ENCODE measurements at places on chromosomes 1 and 21.

DNA sequence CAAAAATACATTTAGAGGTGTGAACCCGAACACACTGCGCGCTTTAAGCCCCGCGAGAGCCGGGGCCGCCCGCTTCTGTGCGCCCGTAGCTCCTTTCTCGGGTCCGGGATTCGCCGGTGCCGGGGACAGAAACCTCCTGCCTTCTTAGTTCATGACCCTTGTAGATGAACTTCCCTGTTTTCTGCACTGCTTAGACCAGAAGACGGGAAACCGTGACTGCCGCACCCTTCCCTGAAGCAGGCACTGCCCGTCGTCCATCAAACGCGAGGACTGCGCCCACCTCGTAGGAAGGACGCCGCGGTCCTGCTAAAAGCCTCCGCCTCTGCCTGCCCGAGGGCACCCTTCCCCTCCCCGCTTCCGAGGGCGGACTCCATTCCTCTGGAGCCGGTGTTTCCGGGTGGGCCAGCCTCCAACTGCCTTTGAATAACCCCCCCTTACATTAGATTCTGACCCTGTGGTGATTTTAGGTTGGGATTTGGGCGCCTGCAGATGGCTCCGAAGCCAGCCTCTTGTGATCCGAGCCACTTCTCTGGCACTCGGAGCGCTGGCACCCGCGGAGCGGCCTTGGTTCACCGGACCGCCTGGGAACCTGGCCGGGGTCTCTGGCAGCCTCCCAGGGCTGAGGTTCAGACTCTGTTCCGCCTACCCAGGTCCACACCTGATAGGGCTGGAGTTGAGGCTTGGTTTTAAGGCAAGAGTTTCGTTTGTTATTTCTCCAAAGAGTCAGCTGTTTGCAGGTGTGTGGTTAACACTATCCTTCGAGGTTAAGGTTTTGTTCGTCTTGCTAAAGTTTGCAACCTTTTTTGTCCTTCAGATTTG lies 1.2 kb upstream of the PTTG1IP start:
- no peak for DNase-seq

DNA sequence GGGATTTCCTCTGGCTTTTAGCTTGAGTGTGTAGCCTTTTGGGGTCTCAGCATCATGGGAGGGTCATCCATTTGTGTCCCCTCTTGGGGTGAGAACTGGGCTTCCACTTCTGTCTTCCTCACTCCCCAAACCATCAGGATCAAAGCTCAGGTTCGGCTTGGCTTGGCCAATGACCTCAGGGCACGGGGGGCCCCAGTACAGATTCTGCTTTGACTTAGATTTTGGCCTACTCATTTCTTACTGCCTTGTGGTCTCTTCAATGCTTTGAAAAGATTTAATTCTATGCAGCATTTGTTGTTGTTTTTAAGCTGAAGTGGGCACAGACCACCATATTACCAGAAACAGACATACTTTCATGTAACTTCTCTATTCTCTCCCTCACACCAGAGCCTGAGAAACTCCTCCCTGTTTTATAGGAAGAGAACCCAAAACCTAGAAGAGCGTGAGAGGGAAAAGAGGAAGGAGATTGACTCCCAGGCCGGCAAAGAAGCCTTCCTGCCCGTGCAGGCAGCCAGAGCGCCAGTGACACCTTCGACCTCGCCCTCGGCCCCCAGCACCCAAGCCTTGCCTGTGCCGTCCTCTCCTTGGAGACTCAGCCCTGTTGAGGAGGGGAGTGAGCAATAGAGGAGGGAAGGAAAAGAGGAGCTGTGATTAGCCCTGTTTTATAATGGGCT lies 1.9 kb upstream of the S100A3 start:
- no peak for DNase-seq

- DNase-seq = no peak
Measured at GRCh38 chr1:45429561-45430159, 61.3 kb downstream of the TESK2 start.

DNA sequence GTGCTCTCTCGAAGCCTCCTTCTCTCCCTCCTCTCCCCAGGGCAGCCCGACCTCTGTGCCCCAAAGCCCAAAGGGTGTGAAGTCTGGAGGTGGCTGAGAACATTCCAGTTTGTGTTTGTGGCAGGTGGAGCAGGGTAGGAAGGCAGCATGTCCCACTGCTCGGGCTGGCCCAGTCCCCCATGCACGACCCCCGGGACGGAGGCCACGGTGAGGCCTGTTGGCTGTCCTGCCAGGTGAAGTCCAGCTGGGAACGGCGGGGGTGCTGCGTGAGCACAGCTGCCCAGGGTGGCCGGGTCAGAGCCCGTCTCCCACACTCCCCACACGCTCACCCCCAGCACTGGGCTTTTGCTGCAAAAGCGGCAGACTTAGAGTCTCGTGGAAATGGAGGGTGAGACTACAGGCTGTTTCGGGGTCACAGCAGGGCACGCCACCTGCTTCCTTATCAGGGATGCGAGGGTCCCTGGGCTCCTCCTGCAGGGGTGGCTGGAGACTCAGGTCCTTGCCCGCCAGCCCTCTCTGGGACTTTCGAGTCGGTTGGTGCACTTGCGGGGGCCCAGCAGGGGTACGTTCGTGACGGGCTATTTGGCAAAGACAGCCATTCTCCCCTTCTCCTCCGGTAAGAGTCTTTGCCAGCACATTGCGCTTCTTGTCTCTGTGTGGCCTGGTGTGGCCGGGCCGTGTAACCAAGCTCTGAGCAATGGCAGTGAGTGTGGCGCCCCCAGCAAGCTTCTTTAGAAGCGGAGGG lies 40.3 kb downstream of the MORN1 start:
- DNase-seq = no peak

- DNase-seq = no peak
Measured at GRCh38 chr1:206821493-206821892, 43.9 kb upstream of the IL20 start.

All from kidney capillary endothelial cell (primary cell).